NCI-H2227 treated with DMSO at 0.1 percent for 48 hours (cell line): ENCODE measurements at places on chromosomes 6 and 20.

DNA sequence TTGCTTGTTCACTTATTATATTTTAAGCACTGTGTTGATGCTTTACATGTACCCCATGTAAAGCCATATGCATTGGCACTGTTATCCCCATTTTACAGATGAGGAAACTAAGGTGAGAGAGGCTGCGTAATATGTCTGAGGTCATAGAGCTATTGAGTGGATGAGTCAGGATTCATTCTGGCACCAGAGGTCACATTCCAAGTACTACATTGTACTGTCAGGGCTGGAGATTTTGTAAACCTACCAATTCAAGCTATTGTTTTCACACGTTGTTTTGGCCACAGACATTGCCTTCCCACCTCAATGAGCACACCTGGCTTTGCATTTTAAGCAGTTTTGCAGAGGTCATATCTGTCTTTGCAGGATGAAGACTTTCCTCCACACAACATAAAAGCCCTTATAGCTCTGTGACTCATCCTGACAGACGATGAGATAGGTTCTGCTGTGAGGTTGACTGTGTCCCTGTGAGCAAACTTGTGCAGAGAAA, 33.2 kb downstream of the ANKS1A start:
- DNase-seq: no peak

- DNase-seq: no peak
These were observed 1042.4 kb upstream of the FLRT3 start for GRCh38 chr20:15379681-15380296.

- no peak for DNase-seq
These were observed 158.7 kb downstream of the RNGTT start for GRCh38 chr6:88804701-88805100.

GRCh38 chr6:23584134-23584763, 541.8 kb upstream of the NRSN1 start:
- no peak for DNase-seq

DNA sequence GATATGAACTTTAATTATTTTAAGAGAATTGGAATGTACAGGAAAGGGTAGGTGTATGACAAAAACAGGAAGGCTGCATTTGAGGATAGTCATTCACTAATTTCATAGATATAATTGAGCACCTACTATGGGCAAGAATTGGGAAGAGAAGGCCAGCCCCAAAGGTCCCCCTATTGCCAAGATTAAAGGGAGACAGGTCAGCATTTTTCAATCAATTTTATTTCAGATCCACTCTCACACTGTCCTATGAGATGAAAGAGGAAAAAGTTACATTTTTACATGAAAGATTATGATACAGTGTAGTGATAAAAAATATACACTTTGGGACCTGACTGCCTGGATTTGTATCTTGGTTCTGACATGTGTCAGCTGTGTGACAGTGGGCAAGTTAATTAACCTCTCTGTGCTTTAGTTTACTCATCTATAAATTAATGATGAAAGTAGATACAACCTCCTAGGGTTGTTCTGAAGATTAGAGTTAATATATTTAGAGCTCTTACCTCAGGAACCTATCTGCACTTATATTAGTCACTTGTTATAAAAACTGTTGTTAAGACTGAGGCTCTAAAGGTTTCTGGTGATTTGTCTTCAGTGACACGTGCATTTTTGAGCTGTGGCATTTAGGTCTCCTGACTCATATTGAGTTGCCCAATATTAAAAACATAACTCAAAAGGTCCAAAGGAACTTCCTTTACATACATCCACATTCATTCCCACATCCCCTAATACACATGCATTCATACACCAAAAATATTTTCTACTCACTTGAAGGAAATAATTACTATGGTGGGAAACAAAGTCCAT, 45.7 kb downstream of the SCGN start:
- DNase-seq: no peak
